ENCODE measurements at places on chromosomes 6 and 20.

GRCh38 chr6:25524542-25524941 lies 127.5 kb upstream of the SCGN start:
- DNase-seq = no peak

DNA sequence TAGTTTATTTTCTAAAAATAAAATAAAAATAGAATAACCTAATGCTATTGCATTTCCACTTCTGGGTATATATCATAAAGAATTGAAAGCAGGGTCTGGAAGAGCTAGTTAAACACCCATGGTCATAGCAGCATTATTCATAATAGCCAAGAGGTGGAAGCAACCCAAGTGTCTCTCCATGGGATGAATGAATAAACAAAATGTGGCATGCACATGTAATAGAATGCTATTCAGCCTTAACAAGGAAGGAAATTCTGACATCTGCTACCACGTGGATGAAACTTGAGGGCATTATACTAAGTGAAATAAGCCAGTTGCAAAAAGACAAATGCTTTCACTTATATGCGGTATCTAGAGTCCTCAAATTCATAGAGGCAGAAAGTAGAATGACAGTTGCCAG lies 130.8 kb downstream of the TIAM2 start:
- no peak for DNase-seq

DNA sequence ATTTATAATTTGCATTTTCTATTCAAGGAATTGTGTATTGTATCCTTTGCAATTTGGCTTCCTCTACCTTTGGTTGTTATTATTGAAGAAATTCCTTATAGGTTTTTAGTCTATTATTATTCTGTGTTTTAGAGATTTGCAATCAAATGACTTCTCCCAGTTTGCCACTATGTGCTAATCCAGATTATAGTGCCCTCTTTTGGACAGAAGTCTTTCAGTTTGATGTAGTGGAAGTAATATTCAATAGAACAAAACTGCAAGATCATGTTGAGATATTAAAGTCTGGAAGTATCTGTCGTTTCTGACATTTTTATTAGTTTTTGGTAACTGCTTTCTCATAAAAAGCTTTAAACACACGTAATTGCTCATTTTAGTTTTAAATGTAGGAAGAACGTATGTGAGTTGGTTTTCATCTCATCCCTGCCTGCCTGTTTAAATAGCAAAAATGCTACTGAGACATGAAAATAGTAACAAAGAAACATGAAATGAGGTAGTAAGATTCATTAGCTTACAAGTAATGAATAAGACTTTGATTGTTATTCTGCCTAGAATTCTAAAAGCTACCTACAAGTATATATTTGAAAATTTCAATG lies 72.8 kb downstream of the RTN4IP1 start:
- DNase-seq = peak; percentile 9

DNA sequence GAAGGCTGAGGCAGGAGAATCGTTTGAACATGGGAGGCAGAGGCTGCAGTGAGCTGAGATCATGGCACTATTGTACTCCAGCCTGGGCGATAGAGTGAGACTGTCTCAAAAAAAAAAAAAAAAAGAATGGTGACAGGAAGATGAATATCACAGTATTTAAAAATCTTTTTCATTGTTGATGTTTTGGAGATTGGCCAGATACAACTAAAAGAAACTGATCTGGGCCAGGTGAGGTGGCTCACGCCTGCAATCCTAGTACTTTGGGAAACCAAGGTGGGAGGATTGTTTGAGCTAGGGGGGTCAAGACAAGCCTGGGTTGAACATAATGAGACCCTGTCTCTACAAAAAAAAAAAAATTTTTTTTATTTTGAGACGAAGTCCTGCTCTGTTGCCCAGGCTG lies 52.1 kb downstream of the TRAF3IP2 start:
- DNase-seq = no peak

GRCh38 chr20:19764207-19764606 lies 6.1 kb downstream of the RIN2 start:
- no peak for DNase-seq

DNA sequence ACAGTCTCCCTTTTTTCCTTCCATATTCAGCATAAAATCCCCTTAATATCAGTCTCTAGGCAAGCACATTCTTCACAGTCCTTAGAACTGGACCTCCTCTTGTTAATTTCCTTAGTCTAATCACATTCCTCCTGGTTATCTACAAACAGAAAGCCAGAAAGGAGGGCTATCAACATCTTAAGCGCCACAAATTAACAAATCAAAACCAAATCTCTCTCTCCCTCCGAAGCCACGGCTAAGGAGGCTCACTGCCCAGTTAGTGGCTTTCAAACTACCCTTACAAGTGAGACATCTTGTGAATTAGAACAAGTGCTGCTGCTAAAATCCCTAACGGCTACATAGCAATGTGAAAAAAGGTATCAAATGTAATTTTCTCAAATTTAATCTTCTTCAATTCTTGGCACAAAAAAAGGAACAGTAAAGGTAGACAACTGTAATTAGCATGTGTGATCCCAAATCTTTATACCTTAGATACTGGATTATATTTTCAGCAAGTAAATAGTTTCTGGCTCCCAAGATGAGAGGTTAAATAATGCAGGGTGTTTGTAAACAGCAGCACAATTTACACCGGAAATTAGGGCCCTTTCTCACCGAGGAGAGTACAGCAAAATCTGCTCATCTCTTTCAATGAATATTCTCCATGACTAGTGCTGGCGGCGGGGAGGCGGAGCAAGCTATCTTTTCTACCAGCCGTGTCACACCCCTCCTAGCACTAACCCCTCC lies 1.4 kb upstream of the TRIM39 start:
- peak; percentile 29 for DNase-seq

GRCh38 chr6:158039571-158040050 lies 57.9 kb downstream of the SYNJ2 start:
- DNase-seq = no peak

DNA sequence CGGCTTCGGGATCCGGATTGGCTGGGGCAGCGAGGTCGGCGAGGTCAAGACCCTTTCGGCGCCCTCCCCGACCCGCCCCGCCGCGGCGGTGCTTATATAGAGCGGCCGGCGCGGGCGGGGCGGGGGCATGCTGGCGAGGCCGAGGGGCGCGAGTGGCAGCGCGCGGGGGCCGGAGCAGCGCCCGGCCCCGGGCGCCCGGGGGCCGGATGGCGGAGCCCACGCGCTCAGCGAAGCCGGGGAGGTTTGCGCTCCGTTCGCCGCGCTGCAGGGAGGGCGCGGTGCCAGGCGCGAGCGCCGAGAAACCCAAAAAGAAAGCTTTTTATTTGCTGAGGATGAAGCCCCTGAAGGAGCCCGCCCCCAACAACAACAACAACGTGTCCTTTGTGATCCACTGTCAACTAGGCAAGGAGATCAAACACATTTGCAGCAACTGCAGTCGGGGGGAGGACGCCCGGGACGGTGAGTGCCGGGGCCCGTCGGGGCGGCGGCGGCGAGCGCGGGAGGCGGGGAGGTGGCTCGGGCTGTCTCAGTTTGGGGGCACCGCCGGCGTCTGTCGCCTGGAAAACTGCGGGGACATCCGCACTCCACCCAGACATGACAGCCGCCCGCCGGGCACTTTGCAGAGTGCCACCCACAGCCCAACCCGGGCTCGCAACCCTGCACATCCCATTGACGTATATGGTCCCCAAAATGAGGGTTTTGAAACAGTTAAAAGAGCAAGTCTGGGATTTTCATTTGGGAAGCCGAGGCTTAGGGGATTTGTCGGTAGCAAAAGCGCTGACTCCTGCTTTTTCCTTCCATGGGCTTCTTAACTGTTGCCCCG lies 297.3 kb downstream of the PHACTR1 start:
- no peak for DNase-seq

- DNase-seq = no peak
These were observed 50.2 kb upstream of the HINT3 start for GRCh38 chr6:125906158-125906998.

- no peak for DNase-seq
These were observed 7.3 kb downstream of the RGS17 start for GRCh38 chr6:153123801-153124200.

DNA sequence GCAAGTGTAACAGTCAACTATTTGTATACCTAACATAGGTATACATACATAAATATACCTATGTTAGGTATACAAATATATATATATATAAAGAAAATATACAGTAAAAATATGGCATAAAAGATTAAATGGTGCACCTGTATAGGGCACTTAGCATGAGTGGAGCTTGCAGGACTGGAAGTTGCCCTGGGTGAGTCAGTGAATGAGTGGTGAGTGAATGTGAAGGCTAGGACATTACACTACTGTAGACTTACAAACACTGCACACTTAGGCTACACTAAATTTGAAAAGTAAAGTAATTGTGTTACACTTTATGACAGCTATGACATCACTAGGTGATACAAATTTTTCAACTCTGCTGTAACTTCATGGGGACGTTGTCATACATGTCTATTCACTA lies 65.6 kb downstream of the CDC5L start:
- DNase-seq = no peak

DNA sequence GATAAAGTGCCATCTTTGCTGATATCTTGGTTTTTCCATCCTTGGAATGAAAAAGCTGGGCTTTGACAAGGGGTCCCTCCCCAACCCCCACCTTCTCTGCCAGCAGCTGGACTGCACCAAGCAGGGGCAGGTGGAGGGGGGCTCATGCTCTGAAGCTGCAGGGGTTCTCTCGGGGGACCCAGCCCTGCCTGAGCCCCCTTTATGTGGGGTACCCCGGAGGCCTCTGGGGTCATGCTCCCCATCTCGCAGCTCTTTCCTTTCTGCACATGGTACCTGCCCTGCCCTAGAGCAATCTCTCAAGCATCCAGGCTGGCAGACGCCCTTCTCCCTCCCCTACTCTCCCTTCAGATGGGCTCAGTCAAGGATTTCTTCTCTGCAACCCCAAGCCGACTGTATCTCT lies 146.7 kb upstream of the PTPN1 start:
- no peak for DNase-seq

GRCh38 chr6:72619883-72620696 lies 1.8 kb upstream of the KCNQ5 start:
- DNase-seq = no peak

DNA sequence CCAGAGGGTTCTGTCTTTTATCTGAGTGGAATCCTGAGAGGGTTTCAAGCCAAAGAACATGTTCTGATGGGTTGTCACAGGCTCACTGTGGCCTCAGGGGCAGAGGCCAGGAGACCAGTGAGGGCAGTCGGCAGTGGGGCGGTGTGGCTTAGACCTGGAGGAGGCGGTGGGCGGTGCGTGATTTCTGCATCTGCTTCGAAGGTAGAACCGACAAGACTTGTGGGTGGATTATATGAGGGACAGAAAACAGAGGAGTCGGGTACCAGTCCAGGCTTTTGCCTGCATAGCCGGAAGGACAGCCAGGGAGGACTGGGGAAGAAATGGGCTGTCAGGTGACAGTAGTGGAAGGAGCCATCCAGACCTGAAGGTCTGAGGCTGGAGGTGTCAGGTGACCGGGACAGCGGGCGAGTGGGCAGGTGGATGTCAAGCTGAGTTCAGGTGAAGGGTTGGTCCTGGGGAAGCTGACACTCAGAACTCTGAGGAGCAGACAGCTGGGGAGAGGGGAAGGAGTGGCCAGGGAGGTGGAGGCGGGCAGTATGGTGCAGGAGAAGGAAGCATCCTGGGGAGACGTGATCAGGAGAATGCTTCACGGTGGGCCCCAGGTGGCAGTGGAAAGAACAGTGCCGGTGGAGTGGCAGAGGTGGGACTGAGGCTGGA lies 3.1 kb downstream of the CTSZ start:
- no peak for DNase-seq

DNA sequence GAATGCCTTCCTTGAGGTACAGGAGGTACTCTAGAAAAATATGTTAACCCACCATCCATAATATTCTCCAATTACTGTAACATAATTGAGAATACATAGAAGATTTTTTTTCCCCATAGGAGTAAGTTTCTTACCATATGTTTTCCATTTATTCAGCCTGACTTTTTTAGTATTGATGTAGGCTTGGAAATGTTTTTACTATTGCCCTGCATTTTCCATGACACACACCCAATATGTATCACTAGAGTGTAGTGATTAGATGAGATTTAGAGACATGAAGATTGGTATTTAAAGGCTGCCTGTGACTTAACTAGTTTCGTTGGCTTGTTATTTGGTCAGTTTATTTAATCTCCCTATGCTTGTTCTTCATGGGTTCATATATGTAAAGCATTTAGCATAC lies 39.5 kb downstream of the KCNQ5 start:
- DNase-seq = no peak

DNA sequence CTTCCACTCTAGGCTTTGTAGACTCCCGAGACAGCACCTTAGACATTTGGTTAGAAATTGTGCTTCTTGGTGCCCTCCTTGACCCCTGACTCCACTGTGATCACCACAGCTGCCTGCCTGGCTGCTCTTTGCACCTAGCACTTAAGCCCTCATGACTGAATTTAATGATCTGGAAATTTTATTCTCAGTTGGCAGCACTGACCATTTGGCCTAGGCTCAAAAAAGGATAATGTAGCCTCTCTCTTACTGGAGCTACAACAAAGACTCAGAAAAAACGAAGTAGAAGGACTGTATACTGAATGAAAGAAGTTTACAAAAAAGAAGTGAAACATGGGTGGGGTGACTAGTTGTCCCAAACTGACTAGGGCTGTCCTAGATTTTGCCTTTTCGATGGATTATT lies 11.3 kb upstream of the ABRACL start:
- DNase-seq = no peak

GRCh38 chr6:37615564-37616340 lies 81.9 kb downstream of the MDGA1 start:
- no peak for DNase-seq

DNA sequence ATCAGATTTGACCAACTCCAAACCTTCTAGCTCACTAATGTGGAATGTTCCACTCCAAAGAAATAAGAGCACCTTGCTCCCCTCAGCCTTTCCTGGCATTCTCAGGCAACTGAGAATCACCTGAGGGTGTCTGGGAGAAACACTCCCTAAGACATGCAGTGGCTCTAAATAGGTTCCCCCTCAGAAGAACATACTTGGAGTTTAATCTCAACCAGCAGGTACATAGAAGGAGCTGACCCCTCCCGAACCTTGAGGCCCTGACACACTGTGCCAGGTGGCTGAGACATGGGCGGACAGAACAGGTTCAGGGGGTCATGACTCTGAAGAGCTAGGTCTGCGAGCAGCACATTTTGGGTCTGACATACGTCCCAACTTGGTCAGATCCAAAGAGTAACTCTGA lies 107.6 kb upstream of the MAP3K4 start:
- DNase-seq = no peak

GRCh38 chr6:45112711-45113110 lies 215.4 kb upstream of the RUNX2 start:
- no peak for DNase-seq

DNA sequence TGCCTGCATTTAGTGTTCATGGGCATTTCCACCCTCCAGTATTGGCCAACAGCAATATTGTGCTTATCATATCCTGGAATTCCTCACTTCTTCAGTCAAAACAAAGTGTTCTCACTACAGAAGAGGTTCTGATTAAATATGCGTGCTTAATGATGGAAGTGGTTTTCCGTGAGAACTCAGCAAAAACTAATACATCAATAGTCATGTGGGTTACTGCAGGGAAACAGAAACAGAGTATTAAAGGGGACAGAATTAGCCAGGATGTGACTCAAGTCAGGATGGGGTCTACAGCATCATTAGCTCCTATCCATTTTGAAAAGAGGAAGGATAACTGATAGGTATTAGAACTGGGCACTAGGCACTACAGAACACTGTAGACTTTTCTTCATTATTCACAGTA lies 384.6 kb downstream of the CDKAL1 start:
- DNase-seq = no peak

- DNase-seq = no peak
These were observed 55.2 kb downstream of the SCAND1 start for GRCh38 chr20:35899064-35899463.

- no peak for DNase-seq
These were observed 124.5 kb downstream of the MRPL14 start for GRCh38 chr6:44002593-44003344.

GRCh38 chr6:151629791-151630190 lies 136.0 kb downstream of the CCDC170 start:
- no peak for DNase-seq
